ENCODE measurements at places on chromosomes 13 and 19.

DNA sequence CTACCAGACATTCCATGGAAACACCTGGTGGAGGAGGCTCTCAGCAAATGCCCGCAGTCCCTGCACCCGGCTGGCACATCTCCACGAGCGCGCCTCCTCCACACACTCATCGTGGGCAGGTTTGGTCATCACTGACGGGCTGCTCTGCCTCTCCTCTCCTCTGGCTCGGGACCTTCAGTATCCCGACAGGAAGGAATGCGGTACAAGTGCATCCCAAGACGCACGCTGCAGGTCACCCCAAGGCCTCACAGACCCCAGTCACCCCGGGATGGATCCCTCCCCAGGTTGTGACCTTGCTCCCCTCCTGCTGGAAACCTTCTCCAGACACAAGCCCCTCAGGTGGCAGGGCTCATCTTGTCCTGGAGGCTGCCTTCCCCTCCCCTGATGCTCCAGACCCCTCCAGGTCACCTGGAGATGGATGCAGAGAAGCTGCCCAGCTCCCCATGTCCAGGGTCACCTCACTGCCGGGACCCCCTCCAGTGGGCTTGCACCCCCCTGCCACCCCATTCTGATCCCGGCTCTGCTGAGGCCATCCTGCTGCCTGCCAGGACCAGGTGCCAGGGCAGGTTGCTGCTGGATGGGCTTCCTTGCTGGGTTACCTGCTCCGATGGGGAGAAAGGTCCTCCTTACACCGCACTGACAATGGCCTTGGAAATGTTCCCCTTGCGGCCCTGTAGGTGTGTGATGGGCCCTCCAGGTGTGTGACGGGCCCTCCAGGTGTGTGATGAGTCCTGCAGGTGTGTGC is 29.9 kb downstream of the C13orf46 start:
- DNase-seq = no peak

DNA sequence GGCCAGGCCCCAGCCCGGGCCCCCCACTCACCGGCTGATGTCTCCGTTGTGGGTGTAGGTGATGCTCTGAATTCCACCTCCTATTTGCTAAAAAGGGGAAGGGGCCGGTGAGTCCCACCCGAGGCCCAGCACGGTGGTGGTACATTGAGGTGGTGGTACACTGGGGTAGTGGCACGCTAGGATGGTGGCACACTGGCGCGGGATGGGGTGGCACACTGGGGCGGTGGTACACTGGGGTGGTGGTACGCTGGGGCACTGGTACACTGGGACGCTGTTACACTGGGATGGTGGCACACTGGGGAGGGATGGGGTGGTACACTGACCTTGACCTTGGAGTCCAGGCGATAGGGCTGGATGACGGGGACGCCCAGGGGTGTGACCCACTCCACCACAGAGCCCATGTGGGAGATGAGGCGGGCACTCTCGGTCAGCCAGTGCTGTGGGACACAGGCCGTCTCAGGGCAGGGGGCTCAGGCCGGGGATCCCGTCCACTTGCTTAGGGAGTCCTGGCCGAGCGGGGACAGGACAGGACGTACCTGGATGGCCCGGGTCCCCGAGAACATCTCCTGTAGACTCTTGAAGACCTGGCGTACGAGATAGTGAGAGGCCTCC is 14.6 kb downstream of the POLRMT start:
- no peak for DNase-seq

DNA sequence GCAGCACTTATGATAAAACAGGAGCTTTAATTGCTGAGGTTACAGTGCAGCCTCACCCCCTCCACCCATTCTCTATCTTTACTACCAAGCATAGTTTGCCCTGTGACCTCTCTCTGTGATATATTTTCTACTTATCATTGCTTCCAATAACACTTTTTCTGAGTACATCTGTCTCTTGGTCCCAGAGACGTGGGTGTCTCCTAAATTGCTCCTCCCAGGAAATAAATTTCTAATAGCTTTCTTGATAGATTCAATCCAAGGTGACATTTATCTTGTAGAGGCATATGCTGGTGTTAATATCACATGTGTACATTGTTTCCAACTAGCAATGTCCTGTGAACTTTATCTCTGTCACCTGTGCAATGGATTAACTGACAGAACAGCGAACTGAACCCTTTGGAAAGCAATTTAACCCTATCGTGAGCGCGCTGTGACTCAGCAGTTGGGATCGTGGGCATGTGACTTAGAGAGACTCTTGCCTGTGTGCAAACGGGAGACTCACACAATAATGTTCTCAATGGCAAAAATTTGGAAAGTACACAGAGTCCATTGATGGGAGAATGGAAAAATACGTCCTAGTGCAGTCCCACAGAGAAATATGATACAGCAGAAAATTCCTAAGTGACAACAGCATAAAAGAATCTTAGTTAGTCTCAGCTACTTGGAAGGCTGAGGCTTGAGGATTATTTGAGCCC is 7.0 kb upstream of the MAP2K2 start:
- peak; percentile 21 for DNase-seq

DNA sequence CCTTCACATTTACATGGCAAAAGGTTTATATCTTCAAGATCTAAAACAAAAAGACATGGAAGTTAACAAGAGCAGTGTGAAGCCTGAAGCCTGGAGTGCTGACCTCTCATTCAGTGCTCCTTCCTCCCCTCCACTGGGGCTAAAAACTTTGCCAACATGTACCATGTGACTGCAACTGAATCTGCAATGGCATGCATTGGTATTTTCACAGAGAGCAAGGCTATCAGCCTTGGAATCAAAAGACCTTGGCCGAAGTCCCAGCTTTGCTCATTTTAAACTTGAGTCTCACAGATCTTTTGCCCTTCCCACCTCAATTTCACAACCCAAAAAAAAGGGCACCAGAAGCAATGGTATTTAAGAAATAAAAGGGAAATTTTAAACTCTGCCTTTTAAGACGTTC is 325.1 kb downstream of the DCT start:
- no peak for DNase-seq

- DNase-seq = no peak
Measured at GRCh38 chr13:53131361-53131760, 102.7 kb downstream of the OLFM4 start.

All from ELF-1 (cell line).